ENCODE measurements at places on chromosomes 1 and 21. TPM values are rescaled to one million over a fixed set of nuclear protein-coding genes. Genes with fewer than 3 reads are reported as not detected.

Gene FCN3
- total RNA-seq, result not detected

Gene LRRC71
- not detected for total RNA-seq

Gene BCAS2
- 27.4 TPM for total RNA-seq

Gene AXDND1
- 0.37 TPM for total RNA-seq

Gene CFHR1
- total RNA-seq, result not detected

Gene TNFRSF18
- not detected for total RNA-seq

Gene NEGR1
- total RNA-seq, result 5.5 TPM

Gene RAB42
- total RNA-seq, result 8.5 TPM

Gene GJA4
- total RNA-seq, result not detected

Gene RHCE
- 0.20 TPM for total RNA-seq

Gene EPRS1
- 182 TPM for total RNA-seq

Gene ADGRL2
- total RNA-seq, result 71.3 TPM

Gene NR5A2
- not detected for total RNA-seq

Gene MSH4
- 0.20 TPM for total RNA-seq

Gene ABCA4
- under 0.01 TPM for total RNA-seq

Gene SYPL2
- 5.5 TPM for total RNA-seq

Gene RCAN3
- total RNA-seq, result 8.5 TPM

Gene HTR6
- not detected for total RNA-seq

Gene CLCA4
- not detected for total RNA-seq

Gene CHI3L1
- 78.6 TPM for total RNA-seq

Gene NHLH1
- total RNA-seq, result 0.20 TPM

Gene SCMH1
- total RNA-seq, result 10.3 TPM

Gene BRINP3
- total RNA-seq, result under 0.01 TPM

Gene AMY1C
- not detected for total RNA-seq

Gene CFHR4
- not detected for total RNA-seq

Gene BRDT
- not detected for total RNA-seq

Gene KCNK1
- total RNA-seq, result 1.5 TPM

Gene ARHGEF16
- total RNA-seq, result 1.2 TPM

Gene FCRL5
- total RNA-seq, result not detected

Gene ADAMTS5
- total RNA-seq, result 27.6 TPM

Gene TRPM2
- not detected for total RNA-seq

Measured in subcutaneous preadipocyte (primary cell).